ENCODE measurements at places on chromosomes 1 and 21.

DNA sequence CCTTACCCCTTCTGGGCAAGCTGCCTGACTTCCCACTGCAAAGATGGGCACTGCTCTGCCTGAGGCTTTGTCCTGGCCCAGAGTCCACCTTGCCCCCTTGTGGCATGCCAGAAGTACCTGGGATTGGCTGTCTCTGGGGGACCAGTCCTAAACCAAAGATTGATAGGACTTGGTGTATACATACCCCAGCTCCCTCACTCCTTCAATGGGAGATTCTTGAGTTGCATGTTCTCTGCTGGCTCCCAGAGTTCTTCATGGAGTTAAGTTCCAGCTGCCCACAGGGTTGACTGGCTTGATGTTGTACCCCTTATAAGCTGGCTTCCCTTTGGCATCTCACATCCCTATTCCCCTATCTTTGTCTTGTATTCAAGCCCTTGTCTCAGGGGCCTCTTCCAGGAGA, 244.8 kb downstream of the GRIK3 start:
- no peak for DNase-seq

DNA sequence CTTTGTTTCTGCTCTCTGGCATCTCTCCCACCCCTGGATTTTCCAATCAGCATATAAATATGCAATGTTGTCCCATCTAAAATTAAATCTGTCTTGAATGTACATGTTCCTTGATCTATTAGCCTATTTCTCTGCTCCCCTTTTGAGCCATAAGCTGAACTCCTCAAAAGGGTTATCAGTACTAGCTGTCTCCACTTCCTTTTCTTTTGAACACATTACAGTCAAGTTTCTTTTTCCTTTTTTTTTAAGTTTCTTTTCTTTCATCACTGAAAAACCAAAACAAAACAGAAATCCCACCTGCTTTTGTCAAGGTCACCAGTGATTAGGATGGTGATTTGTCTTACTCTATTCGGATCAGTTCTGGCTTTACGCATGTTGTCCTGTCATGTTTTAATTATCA, 29.3 kb downstream of the XCL2 start:
- DNase-seq, result no peak

- DNase-seq, result no peak
These were observed 69.5 kb downstream of the PLD5 start for GRCh38 chr1:242455052-242455361.

- no peak for DNase-seq
These were observed 20.6 kb upstream of the BCAR3 start for GRCh38 chr1:93702111-93702827.

- no peak for DNase-seq
These were observed 194.6 kb downstream of the NRIP1 start for GRCh38 chr21:14869984-14870852.

GRCh38 chr1:18769140-18769539, 90.3 kb downstream of the TAS1R2 start:
- DNase-seq, result no peak

- DNase-seq, result no peak
These were observed 25.6 kb downstream of the SLC45A1 start for GRCh38 chr1:8343464-8344001.

Data from stimulated activated CD4-positive, alpha-beta T cell treated with anti-CD3 and anti-CD28 coated beads, Interleukin-1b, Interleukin-23, amount 100 ng/mL, for 1 hour (primary cell).